NCI-H446 (cell line): ENCODE measurements at places on chromosomes 6 and 20.

GRCh38 chr6:90454836-90455427 is 131.9 kb downstream of the MAP3K7 start:
- no peak for DNase-seq

DNA sequence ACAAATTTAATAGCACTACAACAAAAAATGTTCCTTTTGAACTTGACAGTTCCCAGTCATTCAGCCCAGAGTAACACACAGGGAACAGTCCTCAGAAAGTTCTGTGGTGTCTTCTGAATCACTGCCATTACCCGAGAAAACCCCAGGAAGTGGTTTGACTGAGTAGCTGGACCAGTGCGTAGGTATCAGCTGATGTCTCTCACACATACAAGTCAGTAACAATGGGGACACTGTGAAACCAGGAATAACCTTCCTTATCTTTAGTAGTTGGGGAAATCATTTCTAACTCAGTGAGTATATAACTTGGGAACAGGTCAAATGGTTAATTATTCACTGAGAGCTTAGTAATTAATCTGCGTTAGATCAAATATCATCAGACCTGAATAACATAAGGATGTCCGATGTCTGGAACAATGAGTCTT is 73.1 kb downstream of the HIVEP2 start:
- DNase-seq, result no peak

DNA sequence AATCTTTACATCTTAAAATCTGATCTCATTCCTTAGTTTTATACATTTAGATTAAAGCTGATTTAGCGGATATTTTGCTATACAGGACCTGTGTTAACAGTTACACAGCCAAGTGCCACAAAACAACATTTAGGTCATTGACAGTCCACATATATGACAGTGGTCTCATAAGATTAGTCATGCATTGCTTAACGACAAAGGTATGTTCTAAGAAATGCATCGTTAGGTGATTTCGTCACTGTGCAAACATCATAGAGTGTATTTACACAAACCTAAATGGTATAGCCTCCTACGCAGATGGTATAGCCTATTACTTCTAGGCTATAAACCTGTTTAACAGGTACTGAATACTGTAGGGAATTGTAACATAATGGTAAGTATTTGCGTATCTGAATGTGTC is 21.6 kb downstream of the ADGRG6 start:
- DNase-seq, result no peak

- no peak for DNase-seq
These were observed 170.8 kb downstream of the CDH4 start for GRCh38 chr20:61422636-61423425.

DNA sequence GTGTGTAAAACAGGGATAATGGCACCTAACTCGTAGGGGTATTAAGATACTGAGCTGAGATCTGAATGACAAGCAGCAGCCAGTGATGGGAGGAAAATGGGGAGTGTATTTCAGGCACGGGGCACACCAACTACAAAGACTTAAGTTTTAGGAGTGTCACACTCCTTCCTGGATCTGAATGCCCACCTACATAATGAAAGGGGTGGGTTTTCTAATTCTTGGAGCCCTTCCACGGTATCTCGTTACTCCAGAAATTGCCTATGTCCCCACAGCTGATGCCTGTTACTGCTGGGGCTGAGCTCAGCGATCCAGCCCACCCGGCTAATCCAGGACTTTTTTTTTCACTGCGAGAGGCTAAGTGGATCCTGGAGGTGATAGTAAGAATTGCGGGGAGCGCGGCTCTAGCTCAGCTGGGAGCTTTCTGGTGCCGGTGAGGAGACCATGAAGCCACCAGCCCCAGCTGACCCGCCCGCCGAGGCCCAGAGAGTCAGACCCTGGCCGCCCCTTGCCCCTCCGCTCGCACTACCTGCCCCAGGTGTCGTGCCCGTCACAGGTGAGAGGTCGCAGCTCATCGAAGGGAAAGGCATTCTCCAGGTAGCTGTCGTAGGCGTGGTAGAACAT is 727 bp downstream of the EDEM2 start:
- no peak for DNase-seq

- DNase-seq, result no peak
These were observed 38.5 kb downstream of the SUN5 start for GRCh38 chr20:32965581-32966373.

DNA sequence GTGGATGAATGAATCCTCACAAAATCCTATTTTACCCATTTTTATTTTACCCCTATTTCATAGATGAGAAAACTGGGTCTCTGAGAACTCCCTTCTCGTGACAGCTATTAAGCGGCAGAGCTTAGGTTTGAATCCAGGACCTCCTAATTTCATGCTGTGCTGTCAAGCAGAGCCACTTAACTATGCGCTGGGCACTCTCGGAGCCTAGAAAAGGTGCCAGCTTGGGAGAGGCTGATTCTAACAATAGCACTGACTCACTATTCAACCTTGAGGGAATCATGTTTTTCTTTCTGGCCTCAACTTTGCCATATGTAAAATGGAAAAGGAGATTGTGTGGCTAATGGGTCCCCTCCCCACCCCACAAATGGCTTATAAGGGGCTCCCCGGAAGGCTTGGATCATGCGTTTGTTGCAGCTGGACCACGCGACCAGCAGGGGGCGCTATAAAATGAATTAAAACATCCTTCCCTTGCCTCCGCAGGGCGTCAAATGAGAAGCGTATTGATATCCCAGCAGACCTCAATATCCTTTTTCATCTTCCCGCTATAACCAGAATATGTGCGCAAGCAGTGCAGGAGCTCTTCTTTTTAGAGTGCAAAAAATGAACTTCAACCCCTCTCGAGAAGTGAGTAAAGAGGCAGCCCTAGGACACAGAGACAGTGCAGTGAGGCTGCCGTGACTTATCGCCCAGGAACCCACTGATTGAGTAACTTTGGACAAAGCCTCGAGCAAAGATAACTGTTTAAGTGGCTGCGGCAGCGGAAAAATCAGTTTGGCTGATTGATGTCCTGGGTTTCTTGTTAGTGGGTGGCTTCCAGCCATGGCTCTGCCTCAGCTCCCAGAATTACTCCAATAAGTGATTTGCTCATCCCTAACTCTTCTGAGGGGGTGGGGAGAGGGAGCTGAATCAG is 12.8 kb upstream of the PDYN start:
- DNase-seq, result no peak
